ENCODE measurements at places on chromosomes 4 and X. TPM values are rescaled to one million over a fixed set of nuclear protein-coding genes. Genes with fewer than 3 reads are reported as not detected.

KDR gene
- 55.6 TPM for polyA plus RNA-seq

GJB1 gene
- polyA plus RNA-seq: not detected

SLC25A6 gene
- 468 TPM for polyA plus RNA-seq

PNMA3 gene
- polyA plus RNA-seq: 8.9 TPM

P2RY8 gene
- 0.09 TPM for polyA plus RNA-seq

SPATA18 gene
- polyA plus RNA-seq: 8.0 TPM

CDKL2 gene
- 2.0 TPM for polyA plus RNA-seq

PPP1R2C gene
- polyA plus RNA-seq: not detected

ACE2 gene
- polyA plus RNA-seq: 0.45 TPM

DMRTC1 gene
- polyA plus RNA-seq: 0.23 TPM

ANXA10 gene
- not detected for polyA plus RNA-seq

ASMT gene
- not detected for polyA plus RNA-seq

ADH7 gene
- not detected for polyA plus RNA-seq

Data from cardiac muscle cell (in vitro differentiated cells and primary cell).